Thymus (tissue), 14 donors: ENCODE measurements at places on chromosomes 5 and 9. TPM values are rescaled to one million over a fixed set of nuclear protein-coding genes. Genes with fewer than 3 reads are reported as not detected.

BNC2 gene
- 3.9 TPM for total RNA-seq

DNA sequence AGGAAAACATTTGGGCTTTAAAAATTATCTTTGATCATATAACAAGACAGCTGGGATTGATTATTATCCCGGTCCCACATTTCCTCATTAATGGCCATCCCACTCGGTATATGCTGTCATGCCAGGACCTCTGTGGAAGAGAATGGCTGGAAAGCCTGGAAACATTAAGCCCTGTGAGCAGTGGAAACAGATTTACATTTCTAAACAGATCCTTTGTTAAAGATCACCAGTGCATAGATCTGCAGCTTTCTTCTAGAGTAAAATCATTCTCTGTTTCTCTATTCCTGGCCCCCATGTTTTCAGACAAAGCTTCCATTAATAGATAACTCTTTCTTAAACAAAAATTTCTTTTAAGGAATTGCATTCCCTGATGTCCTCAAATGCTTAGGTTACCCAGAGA, 152.2 kb downstream of the CAVIN4 start:
- H3K36me3 ChIP-seq, result no peaks in the 10 kb centered on the region
- no peak for DNase-seq
- H3K4me1 ChIP-seq, result no peaks in the 10 kb centered on the region
- no peaks in the 10 kb centered on the region for H3K27me3 ChIP-seq
- no peak overlapping the region for H3K4me3 ChIP-seq

GRCh38 chr5:74616236-74617146, 24.0 kb downstream of the ENC1 start:
- no peaks in the 10 kb centered on the region for H3K4me1 ChIP-seq
- no peaks in the 10 kb centered on the region for H3K36me3 ChIP-seq
- no peaks in the 10 kb centered on the region for H3K27me3 ChIP-seq
- H3K27ac ChIP-seq, result no peak overlapping the region
- H3K4me3 ChIP-seq, result no peak overlapping the region
- no peak for DNase-seq

DNA sequence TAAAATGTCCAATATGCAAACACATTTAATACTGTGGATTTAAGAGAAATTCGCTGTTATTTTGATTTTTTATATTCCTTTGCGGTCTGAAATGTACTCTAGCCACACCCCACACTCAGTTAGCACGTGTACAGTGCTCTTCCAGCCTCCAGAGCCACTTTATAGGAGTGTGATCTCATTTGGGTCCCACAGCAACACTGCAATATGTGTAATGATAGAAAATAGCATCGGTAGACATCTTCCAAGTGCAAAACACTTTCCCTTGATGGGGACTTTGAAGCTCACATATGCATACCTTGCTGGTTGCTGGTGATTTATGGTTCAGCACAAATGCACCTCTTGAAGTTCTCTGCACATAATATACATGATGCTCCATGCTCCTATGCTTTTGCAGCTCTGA, 148.3 kb downstream of the GAS1 start:
- H3K27me3 ChIP-seq, result no peaks in the 10 kb centered on the region
- no peaks in the 10 kb centered on the region for H3K36me3 ChIP-seq
- H3K4me3 ChIP-seq, result no peak overlapping the region
- no peaks in the 10 kb centered on the region for H3K4me1 ChIP-seq
- DNase-seq, result no peak

DNA sequence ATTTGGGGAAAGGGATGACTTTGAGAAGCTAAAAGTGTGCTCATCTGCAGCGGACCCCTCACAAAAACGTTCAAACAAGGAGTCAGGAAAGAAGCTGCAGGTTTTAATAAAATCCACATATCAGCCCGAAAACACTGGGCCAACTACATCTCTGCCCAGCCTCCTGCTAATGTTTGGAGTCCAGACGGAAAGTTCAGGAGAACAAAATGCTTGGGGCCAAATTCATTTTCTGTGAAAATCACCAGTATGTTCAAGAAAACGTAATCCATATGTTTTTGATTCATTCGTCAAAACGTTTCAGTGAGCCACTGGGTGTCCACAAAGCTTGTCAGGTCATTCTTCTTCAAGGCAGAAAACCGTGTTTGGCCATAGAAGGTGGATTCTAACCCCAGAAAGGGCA, 87.5 kb upstream of the GAS1 start:
- H3K27me3 ChIP-seq, result no peaks in the 10 kb centered on the region
- H3K27ac ChIP-seq, result no peak overlapping the region
- no peak overlapping the region for H3K4me3 ChIP-seq
- no peaks in the 10 kb centered on the region for H3K36me3 ChIP-seq
- DNase-seq, result no peak
- H3K4me1 ChIP-seq, result no peaks in the 10 kb centered on the region

GRM6 gene
- total RNA-seq, result not detected

OR1L6 gene
- not detected for total RNA-seq
